ENCODE measurements at places on chromosomes 6 and 20.

- no peak for DNase-seq
Measured at GRCh38 chr20:33568868-33569801, 79.2 kb downstream of the CBFA2T2 start.

DNA sequence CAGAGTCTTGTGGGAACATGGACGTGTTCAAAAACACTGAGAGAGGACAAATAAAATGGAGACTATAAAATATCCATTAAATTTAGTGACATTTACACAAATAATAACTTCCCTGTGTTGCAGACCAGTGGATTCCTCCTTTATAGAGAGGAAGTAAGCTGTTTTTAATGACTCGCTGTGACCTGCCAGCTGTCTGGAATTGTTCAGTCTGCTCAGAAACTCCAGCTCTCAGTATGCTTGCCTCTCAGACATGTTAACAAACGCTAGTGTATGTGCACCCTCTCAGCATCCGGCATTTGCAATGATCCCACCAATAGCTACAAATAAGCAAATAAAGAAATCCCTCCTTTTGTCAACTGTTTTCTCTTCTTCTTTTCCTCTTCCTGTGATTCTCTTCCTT lies 158.0 kb upstream of the TCF21 start:
- DNase-seq: no peak

DNA sequence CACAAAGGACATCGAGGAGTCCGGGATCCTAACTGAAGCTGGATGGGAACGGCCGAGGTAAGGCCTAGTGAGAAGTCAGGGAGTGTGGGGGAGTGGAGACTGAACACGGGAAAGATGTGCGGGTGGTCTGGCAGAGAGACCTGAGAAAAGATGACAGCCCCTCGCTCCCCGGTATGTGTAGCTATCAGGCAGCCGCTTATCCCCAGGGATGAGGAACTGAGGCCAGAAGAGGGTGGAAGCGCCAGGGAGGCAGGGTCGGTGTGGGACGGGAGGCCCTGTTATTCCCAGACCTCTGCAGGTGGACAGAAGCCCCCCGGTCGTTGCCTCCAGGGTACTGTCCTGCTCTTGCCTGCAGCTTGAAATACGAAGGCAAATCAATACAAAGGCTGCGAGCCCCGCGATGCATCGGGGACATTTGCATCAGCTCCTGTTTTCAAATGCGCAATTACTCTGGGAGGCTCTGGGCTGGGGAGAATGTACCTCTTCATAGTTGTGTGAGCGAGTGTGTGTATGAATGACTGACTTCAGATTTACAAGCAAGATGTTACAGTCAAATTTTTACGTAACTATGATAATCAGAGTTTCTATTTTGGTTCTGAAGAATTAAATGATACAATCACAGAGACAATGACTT lies 221.3 kb downstream of the QKI start:
- no peak for DNase-seq

DNA sequence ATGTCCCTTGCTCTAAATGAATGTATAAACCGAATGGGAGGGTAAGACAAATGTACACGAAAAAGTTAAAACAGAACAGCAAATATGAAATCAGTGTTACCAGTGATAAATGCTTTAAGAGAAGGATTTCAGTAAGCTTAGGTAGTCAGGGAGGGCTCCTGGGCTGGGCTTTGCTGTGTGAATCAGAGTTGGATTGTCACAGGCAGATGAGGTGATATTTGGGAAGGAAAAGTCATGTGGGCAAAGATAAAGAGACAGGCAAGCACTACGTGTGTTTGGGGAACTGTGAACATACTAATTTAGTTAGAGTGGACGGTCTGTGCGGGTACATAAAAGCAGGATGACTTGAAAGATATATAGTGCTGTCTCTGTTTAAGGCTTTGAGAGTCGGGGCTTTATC lies 114.8 kb downstream of the CRYBG1 start:
- DNase-seq: no peak

DNA sequence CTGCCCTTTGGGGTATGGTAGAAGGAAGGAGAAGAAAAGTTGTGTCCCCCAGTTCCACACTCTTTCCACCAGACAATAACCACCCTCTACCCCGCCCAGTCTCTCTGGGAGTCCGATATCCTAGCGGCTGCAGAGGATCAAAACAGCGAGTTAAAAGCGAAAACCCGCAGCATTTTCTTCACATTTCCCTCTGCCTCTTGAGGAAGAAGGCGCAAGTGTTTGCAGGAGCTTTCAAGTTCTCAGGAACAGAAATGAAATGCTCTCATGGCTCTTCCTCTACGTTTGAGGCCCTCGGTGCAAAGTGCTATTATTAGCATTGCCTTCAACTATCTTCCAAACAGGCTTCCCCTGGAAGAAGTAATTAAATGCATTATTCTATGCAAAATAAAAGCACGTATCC lies 52.2 kb upstream of the CCDC167 start:
- no peak for DNase-seq

- DNase-seq: no peak
Measured at GRCh38 chr20:56420028-56420427, 8.0 kb downstream of the CASS4 start.

DNA sequence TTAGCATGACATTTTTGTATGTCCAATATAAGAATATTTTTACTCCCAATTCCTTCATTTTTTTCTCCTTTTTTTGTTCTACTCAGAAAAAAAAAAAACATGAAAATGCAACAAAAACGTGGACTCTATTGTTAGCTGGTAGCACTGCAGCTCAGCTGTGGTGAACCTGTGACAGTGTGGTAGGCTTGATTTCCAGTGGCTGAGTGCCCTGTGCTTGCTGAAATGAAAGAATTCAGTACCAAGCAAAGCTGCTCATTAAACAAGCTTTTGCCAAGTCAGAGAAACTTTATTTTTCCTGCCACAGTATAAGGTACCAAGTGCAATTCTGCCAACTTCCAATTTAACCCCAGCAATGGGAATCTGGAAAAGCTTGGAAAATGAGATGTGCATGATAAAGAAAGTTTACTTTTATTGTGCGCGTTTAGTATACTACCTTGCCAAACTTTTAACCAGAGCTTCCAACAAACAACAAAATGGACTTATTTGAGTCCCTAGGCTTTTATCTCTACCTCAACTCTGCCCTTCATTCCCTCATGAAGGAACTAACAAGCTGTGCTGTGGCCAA lies 215.2 kb downstream of the SLC35F1 start:
- no peak for DNase-seq

DNA sequence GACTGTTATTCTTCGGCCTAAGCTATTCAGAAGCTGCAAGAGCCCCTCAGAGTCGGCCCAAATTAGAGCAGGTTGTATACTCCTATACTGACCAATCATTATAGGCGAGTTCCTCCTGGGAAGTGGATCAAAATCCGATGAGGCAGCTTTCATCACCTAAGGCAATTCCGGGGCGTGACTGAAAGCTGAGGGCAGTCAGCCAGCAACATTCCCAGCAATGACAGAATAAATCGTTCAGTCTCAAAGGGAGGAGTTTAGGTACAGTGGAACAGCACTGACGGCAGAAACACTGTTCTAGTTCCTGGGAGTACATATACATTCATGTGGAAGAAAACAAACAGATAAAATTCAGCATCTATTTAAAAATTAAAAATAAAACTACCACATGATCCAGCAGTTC lies 10.8 kb downstream of the HLA-DQB2 start:
- DNase-seq: peak; percentile 12

DNA sequence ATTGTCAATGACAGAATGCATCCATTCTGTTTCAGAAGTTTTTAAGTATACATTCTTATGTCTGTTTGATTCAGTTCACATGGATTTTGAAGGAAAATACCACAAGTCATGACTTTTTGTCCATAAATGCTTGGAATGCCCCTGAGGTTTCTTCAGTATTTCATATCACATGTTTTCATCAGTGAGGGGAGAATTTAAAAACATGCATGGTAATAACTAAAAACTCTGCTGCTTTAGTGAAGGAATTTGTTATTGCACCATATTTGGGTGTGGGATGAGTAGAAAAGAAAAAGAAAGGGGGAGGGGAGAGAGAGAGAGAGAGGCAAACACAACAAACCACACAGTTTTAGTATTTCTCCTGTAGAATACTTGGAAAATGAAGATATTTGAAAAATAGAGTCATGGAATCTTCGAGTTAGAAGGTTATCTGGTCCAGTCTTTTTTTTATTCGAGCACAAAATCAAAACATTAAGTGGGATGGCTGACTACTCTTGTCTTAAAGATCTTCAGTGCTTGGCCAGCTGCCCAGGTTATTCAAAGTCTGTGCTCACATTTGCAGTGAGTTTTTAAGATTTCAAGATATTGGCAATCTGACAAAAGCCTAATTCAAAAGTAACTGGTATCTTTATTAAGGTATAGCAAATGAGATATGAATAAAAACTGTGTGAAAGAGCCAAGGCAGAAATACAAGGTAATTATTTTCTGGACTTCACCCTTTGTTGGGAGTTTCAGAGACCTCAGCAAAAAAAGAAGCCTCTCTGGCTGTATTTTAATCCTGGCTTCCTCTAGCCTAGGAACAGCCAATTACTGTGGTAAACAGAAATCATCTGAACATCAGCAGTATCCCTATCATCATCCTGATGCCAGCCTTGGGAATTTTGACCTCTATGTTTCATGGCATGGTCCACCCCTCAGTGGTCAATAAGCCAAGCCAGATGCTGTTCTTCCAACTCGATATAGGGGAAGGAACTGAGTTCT lies 687.9 kb upstream of the CITED2 start:
- DNase-seq: peak; percentile 37

GRCh38 chr6:135600086-135600702 lies 102.7 kb upstream of the AHI1 start:
- no peak for DNase-seq

- DNase-seq: peak; percentile 91
Measured at GRCh38 chr6:10404107-10404798, 10.6 kb downstream of the TFAP2A start.

DNA sequence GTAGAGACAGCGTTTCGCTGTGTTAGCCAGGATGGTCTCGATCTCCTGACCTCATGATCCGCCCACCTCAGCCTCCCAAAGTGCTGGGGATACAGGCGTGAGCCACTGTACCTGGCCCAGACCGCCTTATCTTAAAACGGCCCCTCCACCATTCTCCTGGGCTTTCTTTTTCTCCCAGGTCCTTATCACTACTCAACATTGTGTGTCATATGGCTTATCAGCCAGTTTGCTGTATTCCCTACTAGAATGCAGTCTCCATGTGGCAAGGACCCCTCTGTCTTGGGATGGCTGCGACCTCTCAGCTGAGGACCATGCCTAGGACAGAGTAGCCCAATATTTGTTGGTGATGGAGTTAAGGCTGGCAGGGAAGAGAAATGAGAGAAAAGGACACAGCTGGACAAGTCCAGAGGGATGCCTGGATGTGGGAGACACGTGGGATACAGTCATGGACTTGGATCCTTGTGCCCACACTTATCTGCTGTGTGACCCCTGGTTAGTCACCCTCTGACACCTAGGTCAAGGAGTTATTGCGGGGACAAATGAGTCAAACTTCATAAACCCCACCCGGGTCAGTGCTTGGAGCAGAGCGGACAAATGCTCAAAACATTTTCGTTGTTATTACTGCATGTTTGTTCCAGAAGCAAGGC lies 24.0 kb downstream of the ADA start:
- DNase-seq: no peak

DNA sequence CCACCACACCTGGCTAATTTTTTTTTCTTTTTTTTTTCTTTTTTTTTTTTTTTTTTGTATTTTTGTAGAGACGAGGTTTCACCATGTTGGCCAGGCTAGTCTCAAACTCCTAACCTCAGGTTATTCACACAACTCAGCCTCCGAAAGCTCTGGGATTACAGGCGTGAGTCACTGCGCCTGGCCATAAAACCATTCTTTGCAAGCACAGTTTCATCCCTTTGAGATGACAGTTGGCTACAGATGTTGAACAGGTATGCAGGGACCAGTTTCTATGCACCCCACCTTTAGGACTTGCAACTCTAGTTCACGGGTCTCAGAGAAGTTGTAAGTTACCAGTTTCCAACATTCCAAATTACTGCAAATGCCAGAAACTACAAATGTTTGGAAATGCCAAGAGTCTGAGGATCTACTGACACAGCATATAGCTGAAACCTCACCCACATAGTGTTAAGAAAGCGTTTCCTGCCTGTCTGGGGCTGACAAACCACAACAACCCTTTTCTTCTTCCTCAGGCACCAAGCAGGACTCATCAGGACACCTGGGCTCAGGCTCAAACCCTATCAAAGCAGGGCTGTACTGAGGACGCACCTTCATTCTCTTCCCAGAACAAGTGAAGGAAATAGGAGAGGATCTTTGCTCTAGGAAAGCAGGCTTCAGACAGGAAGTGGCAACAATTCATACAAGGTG lies 22.9 kb downstream of the ARHGAP18 start:
- DNase-seq: no peak

- DNase-seq: peak; percentile 57
Measured at GRCh38 chr20:50283922-50284810, 93.5 kb downstream of the CEBPB start.

- peak; percentile 76 for DNase-seq
Measured at GRCh38 chr6:11241793-11242201, 9.3 kb upstream of the NEDD9 start.

DNA sequence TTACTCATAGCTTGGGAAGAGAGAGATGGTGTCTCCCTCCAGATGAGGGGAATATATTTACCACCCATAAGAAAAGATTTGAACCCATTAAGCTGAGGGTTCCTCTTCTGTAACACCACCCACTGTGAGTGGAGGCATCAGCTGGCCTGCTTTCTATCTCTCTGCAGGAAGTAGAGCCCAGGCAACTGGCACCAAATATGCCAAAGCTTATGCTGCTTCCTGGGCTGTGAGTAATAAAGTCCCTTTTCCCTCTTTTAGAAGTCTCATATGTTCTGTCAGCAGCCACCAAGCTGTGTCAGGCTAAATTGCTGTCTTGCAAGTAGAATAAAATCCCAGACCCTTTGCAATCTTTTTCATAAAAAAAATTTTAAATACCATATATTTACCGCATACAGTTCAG lies 241.4 kb downstream of the LAMA2 start:
- DNase-seq: no peak

DNA sequence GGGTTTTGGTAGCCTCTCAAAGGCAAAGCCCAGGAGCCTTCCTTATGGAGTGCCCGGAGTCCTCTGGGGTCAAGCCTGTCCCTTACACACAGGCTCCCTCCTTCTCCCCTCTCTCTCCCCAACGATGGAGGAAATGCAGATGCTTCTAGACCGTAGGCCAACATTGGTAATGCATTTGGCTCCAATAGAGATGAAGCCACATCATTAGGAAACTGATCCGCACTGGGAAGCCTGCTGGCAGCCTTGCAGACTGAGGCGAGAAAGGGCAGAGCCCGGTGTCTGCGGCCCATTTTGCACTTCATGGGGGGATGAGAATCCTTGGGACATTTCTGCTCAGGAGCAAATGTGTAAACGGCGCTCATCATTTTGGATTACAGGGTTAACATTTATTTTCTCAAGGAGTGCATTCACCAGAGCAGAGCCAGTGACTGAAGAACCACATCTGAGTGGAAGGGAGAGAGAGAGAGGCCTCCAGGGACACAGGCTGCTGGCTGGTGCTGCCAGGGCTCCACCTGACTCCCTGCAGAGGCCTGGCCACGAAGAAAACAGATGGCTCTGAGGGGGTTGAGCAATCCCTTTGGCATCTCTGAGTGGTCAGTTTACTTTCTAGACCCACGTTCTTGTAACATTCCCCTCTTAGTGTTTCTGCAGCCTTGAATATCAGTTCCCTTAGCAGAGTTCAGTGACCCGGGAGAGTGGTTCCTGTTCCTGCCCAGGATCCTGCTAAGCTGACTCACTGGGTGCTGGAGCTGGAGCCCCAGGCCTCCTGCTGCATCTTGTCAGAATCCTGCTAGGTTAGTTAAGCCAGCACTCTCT lies 4.4 kb upstream of the CST3 start:
- DNase-seq: peak; percentile 53
